ENCODE measurements at places on chromosomes 2 and 18.

DNA sequence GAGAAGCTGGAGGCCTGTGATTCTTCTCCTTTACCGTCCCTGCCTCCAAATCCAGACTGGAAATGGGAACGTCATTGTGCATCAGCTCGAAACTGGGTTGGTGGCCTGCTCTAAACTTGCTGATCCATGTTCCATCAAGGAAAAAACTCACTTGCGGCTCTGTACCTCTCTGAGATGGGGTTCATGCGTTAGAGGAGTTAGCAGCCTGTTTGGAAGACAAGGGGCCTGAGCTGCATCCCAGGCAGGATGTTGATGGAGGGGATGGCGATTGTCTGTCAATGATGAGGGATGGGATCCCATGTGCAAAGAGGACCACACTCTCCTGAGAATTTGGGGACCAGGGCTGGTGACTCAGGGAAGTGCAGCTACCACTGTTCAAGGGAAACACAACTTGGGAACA lies 26.0 kb downstream of the TWIST2 start:
- DNase-seq = no peak

GRCh38 chr2:240926516-240927389 lies 20.6 kb downstream of the CROCC2 start:
- DNase-seq = no peak

GRCh38 chr2:49686291-49686690 lies 532.0 kb upstream of the FSHR start:
- DNase-seq = no peak

GRCh38 chr18:58714259-58714658 lies 43.0 kb downstream of the MALT1 start:
- no peak for DNase-seq

DNA sequence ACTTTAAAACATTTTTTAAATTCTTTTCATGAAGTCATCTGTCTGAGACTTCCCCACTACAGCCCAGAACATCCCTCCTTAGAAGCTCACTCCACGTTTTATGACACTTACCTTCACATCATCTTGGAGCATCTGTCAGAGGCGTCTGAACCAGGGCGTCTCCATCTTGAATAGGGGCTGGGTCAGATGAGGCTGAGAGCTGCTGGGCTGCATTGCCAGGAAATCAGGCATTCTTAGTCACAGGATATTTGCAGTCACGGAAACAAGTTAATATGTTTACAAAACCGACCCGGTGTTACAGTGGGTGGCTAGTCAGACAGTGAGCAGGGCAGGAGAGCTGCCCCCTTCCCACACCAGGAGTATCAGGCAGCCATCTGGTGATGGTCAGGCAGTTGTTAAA lies 456.5 kb downstream of the FBXO15 start:
- DNase-seq = no peak

DNA sequence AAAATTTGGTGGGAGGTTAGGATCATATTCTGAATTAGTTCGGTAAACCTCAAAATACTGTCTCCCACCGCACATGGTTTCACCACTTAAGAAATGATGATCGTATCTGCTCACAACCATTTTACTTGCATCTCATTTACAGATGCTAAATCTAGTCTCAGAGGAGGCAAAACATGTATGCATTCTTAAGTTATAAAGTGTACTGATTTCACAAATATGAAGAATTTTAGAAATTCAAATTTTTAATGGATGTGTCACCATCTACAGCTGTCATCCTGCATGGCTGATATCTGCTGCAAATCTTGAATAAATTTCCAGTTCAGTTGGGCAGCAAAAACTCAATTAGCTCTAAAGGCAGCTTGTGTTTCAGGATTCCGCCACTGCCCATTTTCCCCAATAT lies 243.3 kb upstream of the KCNJ3 start:
- DNase-seq = no peak

GRCh38 chr18:1353025-1353424 lies 448.4 kb downstream of the ADCYAP1 start:
- no peak for DNase-seq

- DNase-seq = no peak
These were observed 116.5 kb downstream of the NCK2 start for GRCh38 chr2:105861200-105861599.

DNA sequence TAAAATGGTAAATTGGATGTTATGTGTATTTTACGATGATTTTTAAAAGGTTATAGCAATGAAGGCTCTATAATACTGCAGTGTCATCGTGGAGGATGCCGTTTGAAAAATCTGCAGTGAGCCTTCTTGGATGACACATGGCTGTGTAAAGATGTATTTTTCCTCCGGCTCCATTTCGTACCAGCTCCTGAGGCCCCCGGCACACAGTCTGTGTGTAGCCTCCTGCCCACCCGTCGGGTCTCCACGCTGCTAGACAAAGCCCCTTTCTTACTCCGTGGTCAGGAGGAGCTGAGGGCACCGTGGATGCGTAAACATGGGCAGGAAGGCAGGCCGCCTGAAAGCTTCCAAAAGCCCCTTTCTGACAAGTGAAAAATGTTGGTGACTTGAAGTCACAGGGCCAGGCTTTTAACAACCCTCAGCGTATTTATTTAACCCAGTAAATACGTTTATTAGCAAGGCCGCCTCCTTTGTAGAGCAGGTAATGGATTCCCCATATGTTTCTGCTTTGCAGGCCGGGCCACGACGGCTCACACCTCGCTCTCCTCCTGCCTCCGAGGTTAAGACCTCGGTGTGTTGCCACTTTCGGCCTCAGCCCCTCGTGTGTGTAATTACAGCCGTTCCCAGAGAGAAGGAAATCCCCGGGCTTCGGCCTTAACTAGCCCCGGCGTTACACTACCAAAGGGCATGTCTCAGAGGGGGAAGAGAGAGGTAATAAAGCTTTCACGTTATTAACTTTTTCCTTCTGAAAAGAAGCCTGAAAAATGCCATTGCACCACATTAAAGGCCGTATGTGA lies 72.8 kb downstream of the DDX1 start:
- no peak for DNase-seq

GRCh38 chr2:206092297-206092696 lies 6.3 kb upstream of the INO80D start:
- DNase-seq = no peak

DNA sequence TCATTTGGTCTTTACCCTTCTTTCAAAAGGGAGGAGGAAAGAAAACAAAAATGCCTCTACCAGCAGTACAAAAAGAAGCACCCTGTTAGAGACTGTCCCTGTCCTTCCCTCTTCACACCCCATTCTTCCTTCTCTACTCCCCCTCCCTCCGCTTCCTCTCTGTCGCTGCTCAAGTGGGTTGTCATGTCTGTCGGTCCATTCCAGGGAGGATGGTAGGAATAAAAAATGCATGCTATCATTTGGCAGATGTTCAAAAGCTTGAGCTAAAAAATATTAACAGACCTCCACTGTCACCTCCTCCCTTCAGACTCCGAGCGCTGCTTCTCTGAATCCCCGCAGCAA lies 482.0 kb downstream of the BCL11A start:
- DNase-seq = no peak

- DNase-seq = no peak
These were observed 105.3 kb downstream of the PAX3 start for GRCh38 chr2:222193328-222193983.

DNA sequence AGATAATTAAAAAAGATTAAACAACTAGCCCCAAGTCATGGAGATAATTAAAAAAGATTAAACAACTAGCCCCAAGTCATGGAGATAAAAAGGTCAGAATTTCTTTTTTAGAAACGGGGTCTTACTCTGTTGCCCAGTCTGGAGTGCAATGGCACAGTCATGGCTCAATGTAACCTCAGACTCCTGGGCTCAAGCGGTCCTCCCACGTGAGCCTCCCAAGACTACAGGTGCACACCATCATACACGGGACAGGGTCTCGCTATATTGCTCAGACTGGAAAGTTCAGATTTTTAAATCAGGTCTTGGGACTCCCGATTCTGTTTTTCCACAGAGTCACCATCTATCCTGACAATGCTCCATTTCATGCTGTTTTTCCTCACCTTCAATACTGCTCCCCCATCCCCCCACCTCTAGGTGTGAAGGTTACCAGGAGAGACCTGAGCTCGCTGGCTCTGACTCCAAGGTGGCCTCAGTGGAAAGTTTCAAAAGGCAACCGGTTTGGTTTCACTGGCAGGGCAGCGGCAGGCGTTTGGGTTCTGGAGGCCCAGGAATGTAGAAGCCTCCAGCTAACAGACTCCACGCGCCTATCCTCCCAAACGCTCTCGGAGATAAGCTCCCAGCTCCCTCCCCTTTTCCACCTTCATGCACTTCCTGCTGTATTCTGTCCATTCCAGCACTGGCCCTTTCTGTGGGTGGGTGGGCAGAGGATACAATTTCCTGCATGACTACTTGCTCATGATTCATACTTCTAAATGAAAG lies 2.9 kb upstream of the SEMA4C start:
- no peak for DNase-seq

- DNase-seq = no peak
These were observed 95.0 kb downstream of the HNRNPLL start for GRCh38 chr2:38507712-38508111.

DNA sequence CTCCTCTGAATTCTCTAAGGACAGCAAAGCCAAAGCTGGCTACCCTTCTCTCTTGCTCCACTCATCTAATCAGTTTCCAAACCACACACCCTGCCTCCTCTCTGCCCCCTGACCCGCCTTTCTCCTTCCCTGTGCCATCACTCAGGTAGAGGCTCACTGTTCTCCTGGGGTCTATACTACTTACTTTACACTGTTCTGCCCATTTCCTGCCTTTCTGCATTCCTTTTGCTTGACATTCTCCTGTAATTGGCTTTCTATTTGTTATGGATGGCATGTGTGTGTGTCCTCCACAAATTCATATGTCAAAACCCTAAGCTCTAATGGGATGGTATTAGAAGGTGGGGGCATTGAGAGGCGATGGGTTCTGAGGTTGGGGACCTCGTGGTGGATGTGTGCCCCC lies 675.2 kb upstream of the ID2 start:
- DNase-seq = no peak

GRCh38 chr2:232573042-232573441 lies 22.6 kb downstream of the EIF4E2 start:
- DNase-seq = no peak

- peak; percentile 92 for DNase-seq
These were observed 121.8 kb upstream of the ZBTB14 start for GRCh38 chr18:5417342-5417741.

DNA sequence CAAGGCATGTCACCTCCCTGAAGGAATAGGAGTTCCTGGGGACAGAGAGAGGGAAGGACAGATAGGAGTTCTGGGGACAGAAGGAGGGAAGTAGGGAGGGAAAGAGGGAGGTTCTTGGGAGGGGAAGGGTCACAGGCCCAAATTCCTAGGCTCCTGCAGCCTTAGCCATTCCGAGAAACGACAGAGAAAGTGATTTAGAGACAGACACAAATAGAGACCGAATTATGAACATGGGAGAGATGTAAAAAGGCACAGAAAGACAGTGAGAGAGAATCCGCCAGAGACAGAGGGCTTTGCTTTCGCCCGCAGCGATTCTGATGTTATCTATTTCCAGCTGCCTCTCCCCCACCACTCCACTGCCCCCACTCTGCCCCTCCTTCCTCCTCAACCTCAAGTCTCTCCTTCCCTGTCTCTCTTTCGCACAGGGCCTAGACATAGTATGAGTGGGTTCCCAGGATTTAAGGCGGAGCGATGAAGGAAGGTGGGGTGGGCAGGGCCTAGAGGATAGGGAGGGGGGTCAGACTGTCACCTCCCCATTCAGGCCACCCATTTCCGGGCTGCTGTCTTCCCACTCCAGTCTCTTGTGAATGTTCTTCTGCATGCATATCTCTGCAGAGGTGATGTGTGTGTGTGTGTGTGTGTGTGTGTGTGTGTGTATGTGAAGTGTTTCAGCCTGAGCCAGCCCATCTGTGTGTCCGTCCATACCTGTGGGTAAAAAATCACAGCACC lies 3.3 kb upstream of the WNT6 start:
- no peak for DNase-seq

DNA sequence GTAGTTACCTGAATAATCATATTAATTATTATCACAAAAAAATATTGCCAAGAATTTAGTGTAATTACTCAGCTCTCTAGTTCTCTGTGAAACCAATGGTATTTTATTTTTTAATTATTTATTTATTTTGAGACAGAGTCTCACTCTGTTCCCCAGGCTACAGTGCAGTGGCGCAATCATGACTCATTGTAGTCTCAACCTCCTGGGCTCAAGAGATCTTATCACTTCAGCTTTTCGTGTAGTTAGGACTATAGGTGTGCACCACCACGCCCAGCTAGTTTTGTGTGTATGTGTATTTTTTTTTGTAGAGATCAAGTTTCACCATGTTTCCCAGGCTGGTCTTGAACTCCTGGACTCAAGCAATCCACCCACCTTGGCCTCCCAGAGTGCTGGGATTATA lies 440.4 kb upstream of the CDH20 start:
- DNase-seq = no peak

DNA sequence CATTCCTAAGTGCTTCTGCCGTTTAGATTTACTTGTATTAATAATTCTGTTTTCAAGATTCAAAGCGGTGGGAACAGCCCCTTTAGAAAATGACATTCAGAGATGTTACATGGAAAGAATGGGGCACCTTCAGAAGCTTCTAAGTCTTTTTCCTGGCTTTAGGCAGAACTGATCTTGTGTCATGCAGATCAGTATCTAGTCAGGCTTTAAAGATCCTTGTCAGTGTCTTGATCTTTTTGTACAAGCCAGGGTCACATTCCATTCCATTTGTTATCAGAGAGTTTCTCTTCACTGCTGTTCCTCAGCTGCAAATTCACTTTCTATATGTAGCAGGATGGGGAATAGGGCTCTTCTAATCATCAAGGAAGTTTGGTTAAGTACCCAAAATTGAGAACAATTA lies 275.3 kb downstream of the DCC start:
- no peak for DNase-seq

DNA sequence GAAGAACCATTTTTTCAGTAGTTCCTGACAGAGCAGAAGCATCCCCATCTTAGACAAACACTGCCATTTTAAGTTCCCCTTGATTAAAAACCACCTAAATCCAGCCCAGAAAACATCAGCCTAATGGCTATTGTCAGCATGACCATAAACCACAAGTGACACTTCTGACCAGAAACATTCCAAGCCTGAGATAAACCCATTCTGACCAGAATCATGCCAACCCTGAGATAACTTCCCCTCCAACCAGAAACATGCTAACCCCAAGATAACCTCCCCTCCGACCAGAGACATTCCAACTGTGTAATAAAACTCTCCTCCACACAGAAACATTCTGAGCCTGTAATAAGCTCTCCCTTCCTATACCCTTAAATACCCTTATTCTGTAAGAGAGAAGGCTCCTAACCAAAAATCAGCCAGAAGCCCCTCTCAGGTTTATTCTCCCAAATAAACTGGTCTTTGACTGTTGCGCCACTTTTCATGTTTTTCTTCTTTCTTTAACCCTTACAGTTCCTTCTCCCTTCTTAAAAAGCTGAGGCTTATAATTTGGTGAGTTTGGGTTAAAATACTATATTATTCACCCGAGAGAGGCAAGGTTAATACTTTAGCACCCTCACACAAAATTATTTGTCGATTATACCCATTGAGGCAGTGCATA lies 149.7 kb downstream of the HNMT start:
- no peak for DNase-seq

Measured in pons (tissue), 1 donor.